SJCRH30 (cell line): ENCODE measurements at places on chromosomes 16 and 17.

- no peaks in the 10 kb centered on the region for H3K27me3 ChIP-seq
- peaks cover 58% of the 10 kb centered on the region for H3K36me3 ChIP-seq
- H3K4me1 ChIP-seq = no peaks in the 10 kb centered on the region
- DNase-seq = peak; percentile 60
These were observed 19.0 kb downstream of the HEATR9 start for GRCh38 chr17:35849469-35850348.

- H3K27me3 ChIP-seq = no peaks in the 10 kb centered on the region
- no peak for DNase-seq
- H3K27ac ChIP-seq = no peak overlapping the region
- no peaks in the 10 kb centered on the region for H3K4me1 ChIP-seq
- H3K4me3 ChIP-seq = no peak overlapping the region
These were observed 119.2 kb downstream of the XYLT1 start for GRCh38 chr16:17351441-17352035.

DNA sequence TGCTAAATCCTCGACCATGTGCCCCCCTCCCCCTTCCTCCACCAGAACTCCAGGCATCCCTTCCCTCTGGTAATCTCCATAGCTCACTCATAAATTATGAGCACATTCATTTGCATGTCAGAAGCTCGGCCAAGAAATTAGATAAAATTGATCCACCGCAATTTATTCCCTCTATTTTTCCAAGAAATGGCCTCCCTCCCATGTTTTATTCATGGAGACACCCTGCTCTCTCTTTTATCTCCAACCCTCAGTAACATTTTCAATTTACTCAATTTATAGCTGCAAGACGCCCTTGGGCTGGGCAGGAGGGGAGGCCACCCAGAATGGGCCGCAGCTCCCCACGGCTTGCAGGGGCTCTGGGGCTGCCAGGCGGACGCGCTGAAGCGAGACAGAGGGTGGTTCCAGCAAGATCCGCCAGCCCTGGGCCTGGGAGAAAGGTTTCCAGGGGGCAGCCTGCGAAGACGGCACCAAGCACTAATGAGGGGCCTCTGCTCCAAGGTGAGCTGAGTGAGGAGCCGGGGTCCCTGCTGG is 54.7 kb upstream of the ZNF423 start:
- no peaks in the 10 kb centered on the region for H3K27me3 ChIP-seq
- H3K4me3 ChIP-seq = no peak overlapping the region
- no peaks in the 10 kb centered on the region for H3K4me1 ChIP-seq
- H3K36me3 ChIP-seq = no peaks in the 10 kb centered on the region
- DNase-seq = no peak

DNA sequence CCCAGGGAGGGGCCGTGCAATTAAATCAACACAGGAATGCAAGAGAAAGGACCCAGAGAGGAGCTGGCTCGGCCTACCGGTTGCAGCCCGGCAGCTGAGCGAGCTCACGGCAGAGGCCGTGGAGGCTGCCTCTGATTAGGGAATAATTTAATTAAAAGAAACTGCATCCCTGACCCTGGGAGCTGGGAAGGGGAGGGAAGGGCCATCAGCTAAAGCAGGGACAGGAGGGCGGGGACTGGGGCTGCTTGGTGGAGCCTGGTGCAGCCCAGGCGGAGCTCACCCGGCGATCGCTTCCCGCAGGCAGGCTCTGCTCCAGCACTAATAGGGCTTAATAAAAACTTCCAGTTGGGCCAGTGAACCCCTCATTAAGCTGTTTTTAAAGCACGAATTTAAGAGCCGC is 43.4 kb downstream of the LMF1 start:
- DNase-seq = no peak
- no peaks in the 10 kb centered on the region for H3K27me3 ChIP-seq
- H3K4me1 ChIP-seq = no peaks in the 10 kb centered on the region

- no peak overlapping the region for H3K27ac ChIP-seq
- DNase-seq = peak; percentile 73
- no peaks in the 10 kb centered on the region for H3K4me1 ChIP-seq
- 0 out of 2 replicates have a peak, but pooled peaks cover 3% of the 10 kb centered on the region for H3K27me3 ChIP-seq
- H3K4me3 ChIP-seq = no peak overlapping the region
- H3K36me3 ChIP-seq = no peaks in the 10 kb centered on the region
These were observed 55.1 kb upstream of the CCL2 start for GRCh38 chr17:34199932-34200534.

- H3K36me3 ChIP-seq = no peaks in the 10 kb centered on the region
- H3K4me1 ChIP-seq = peaks cover 9% of the 10 kb centered on the region
- H3K4me3 ChIP-seq = peak within 1 kb of the TSS; percentile 84
- H3K27ac ChIP-seq = no peak within 1 kb of the TSS
- peak; percentile 100 for DNase-seq
These were observed at the start of gene BAIAP2 for GRCh38 chr17:81034779-81035520. Gene BAIAP2, plus strand, starts transcription at chr17:81035151. Its CDS starts 104 bp downstream, at chr17:81035255.

DNA sequence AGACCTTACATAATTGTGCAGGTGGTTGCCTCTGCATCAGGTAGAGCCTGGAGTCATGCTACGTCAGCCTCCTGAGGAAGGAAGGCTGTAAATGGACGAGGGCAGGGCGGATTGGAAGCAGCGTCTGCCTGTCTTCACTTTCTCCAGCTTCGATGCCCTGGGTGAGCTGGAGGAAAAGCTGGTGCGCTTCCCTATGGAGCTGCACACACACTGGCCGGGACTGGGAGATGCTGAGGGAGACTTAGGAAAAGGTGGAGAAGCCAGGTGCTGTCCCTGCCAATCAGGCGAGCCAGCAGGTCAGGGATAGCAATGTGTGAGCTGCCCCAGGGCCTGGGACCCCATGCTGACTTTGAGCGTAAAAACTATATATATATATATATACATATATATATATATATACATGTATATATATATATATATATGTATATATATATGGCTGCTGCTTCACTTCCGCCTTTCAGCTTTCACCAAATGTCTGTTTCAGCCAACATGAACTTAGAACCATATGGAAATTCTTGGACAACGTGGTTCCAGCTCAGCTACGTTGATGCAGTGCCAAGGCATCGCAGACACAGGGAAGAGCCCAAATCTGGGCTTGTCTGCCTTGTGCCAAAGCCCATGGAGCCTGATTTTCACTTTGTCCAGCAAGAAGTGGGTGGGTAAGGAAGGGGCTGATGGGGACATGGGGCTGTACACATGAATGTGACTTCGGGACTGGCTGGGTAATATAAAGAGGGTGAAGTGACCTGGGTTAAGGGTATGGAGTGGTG is 71.5 kb upstream of the NKD1 start:
- DNase-seq = no peak
- H3K27me3 ChIP-seq = no peaks in the 10 kb centered on the region
- H3K27ac ChIP-seq = no peak overlapping the region

- peaks cover 9% of the 10 kb centered on the region for H3K4me1 ChIP-seq
- H3K4me3 ChIP-seq = no peak overlapping the region
- H3K27me3 ChIP-seq = no peaks in the 10 kb centered on the region
- H3K27ac ChIP-seq = no peak overlapping the region
- no peaks in the 10 kb centered on the region for H3K36me3 ChIP-seq
These were observed 138.8 kb upstream of the CRHR1 start for GRCh38 chr17:45645330-45645729.

DNA sequence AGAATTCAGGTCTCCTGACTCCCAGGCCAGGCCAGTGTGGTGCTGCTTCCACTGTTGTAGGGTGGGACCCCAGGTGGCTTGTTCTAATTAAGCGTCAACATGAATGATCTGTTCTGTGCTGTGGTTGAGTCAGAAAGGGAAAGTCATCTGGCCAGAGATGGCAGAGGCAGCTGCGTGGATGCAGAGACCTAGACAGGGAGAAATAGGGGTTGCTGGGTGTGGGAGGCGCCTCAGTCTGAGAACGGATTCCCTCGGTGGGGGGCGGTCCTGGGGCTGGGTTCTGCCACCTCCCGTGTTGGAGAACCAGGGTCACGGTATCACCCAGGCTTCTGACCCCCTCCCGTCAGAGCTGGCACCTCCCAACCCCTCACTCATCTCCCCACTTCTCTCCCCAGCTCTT is 5.6 kb downstream of the FBRS start:
- H3K4me3 ChIP-seq = no peak overlapping the region
- peaks cover 45% of the 10 kb centered on the region for H3K36me3 ChIP-seq
- no peaks in the 10 kb centered on the region for H3K27me3 ChIP-seq
- DNase-seq = no peak

DNA sequence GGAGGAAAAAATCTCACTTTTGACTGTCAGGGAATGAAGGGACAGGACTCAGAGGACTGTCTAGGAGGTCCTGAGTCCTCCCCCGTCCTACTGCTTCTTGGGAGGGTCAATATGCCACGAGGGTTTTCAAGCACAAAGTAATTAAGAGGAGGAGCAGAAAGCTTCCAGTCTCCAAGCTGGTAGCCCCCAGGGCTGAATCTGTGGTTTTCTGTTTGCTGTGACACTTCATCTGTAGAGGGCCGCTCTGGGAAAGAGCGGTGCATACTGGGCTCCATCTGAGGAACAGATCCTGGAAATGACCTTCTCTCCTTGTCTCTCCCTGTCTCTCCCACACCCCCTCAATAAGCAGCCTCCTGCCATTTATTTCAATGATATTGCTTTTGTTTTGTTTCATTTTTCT is 180.1 kb upstream of the SDK2 start:
- DNase-seq = no peak
- no peaks in the 10 kb centered on the region for H3K4me1 ChIP-seq
- H3K4me3 ChIP-seq = no peak overlapping the region
- H3K27me3 ChIP-seq = peaks cover 50% of the 10 kb centered on the region

- DNase-seq = peak; percentile 97
- no peak overlapping the region for H3K4me3 ChIP-seq
- no peaks in the 10 kb centered on the region for H3K27me3 ChIP-seq
These were observed 173.7 kb downstream of the HS3ST3B1 start for GRCh38 chr17:14474591-14474990.

DNA sequence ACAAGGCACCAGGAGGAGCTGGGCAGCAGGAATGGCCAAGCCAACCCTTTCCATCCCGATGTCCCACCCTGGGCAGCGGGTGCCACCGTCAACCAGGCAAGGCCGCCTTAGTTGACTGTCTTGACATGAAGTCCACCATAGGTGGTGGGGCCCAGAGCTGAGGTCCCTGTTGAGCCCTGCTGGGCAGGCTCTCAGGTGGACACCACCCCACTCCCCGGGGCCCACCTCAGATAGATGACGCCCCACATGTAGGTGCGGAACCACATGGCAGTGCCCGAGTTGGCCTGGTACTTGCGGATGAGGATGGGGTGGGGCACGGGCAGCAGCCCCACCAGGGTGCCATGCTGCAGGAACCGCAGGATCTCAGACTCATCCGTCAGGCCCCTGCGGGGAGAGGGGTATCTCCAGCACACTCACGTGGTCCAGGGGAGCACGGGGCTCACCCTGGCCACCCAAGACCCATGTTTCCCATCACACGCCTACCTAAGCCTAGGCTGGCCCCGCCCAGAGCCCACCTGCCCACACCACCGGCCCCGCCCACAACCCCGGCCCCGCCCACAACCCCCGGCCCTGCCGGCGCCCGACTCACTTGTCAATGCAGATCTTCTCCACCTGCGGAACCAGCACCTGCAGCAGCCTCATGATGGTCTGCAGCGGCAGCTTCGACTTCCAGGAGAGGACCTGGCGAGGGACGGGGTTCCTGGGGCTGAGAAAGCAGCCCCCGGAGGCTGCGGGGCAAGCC is 16.2 kb downstream of the OTOP3 start:
- no peaks in the 10 kb centered on the region for H3K36me3 ChIP-seq
- no peak overlapping the region for H3K4me3 ChIP-seq
- no peak overlapping the region for H3K27ac ChIP-seq
- H3K27me3 ChIP-seq = peaks cover 19% of the 10 kb centered on the region
- no peak for DNase-seq

DNA sequence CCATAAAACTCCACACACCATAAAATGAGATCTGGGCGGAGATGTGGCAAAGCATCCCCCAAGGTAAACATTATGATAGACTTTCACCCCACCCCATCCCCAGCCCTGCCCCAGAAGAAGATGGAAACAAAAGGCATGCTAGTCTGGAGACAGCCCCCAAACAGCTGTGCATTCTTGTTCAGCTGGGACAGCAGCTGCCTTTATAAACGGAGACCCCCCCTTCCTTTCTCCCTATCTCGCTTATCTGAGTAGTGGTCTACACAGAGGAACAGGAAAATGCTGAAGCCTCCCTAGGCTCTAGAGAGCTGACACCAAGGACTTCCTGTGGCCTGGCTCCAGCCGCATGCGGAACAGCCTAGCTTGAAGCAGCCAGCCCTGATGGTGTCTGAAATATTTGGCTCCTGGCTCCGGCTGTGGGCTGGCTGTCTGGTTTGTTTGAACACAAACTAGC is 190.3 kb upstream of the ANKFN1 start:
- H3K4me3 ChIP-seq = no peak overlapping the region
- peak; percentile 44 for DNase-seq
- no peaks in the 10 kb centered on the region for H3K36me3 ChIP-seq
- no peaks in the 10 kb centered on the region for H3K27me3 ChIP-seq

DNA sequence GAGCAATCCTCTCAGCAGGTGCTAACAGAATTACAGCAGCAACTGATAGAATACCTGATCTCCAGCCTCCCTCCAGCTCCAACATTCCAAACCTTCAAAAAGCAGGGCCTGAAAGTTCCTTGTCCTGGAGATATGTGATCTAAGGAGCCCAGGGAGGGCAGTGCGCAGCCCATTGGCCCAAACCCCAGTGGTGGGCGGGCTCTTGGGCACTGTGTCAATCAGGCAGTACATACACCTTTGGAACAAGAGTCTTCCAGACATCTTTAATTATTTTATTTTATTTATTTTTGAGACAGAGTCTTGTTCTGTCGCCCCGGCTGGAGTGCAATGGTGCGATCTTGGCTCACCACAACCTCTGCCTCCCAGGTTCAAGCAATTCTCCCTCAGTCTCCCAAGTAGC is 24.2 kb downstream of the SLC12A3 start:
- H3K27me3 ChIP-seq = peaks cover 4% of the 10 kb centered on the region; the same call in 1 of the 2 replicates
- no peaks in the 10 kb centered on the region for H3K4me1 ChIP-seq
- H3K4me3 ChIP-seq = no peak overlapping the region
- no peak for DNase-seq

DNA sequence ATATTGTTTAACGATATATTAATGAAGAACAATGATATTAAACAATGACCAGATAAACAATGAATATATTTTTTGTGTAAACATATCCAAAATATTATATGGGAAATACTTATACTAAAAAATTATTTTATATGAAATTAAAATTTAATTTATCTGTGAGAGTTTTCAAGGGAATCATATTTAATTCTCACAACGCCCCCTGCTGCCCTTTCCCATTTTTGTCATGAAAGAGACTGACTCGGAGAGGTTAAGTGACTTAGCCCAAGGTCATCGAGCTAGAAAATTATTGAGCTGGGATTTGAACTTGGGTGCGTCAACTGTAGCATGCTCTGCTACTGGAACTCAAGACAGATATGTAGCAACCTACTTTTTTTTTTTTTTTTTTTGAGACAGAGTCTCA is 7.2 kb upstream of the MYCBPAP start:
- H3K27ac ChIP-seq = no peak overlapping the region
- no peak for DNase-seq
- H3K27me3 ChIP-seq = no peaks in the 10 kb centered on the region
- H3K4me3 ChIP-seq = no peak overlapping the region
- no peaks in the 10 kb centered on the region for H3K36me3 ChIP-seq
